ENCODE measurements at places on chromosomes 6 and 20. TPM values are rescaled to one million over a fixed set of nuclear protein-coding genes. Genes with fewer than 3 reads are reported as not detected.

MAK gene
- 0.14 TPM for total RNA-seq

UNC5CL gene
- total RNA-seq: 2.3 TPM

WFDC10B gene
- total RNA-seq: not detected

DAAM2 gene
- not detected for total RNA-seq

HCK gene
- not detected for total RNA-seq

OTOR gene
- total RNA-seq: not detected

- H3K27ac ChIP-seq: no peak overlapping the region
- no peak for DNase-seq
- H3K27me3 ChIP-seq: no peaks in the 10 kb centered on the region
- H3K4me3 ChIP-seq: no peak overlapping the region
Measured at GRCh38 chr6:134394905-134395304, 77.0 kb upstream of the SGK1 start.

DNA sequence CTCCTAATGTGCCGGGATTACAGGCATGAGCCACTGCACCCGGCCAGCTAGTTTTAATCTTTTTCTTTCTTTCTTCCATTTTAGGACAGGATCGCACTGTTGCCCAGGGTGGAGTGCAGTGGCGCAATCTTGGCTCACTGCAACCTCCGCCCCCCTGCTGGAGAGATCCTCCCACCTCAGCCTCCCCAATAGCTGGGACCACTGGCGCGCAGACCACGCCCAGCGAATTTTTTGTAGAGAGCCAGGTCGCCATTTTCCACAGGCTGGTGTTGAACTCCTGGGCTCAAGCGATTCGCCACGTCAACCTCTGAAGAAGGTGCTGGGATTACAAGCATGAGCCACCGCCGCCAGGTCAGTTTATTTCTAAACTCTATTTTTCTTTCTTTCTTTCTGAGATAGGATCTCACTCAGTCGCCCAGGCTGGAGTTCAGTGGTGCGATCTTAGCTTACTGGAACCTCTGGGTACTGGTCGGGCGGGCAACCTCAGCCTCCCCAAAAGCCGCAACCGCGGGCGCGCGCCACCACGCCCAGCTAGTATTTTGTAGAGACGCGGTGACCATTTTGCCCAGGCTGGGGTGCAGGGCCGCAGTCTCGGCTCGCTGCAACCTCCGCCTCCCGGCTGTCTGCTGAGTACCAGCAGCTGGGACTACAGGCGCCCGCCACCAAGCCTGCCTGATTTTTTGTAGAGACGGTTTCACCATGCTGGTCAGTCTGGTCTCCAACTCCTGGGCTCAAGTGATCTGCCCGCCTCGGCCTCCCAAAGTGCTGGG lies 20.0 kb upstream of the LIN28B start:
- DNase-seq: no peak
- H3K4me1 ChIP-seq: peaks cover 5% of the 10 kb centered on the region
- H3K36me3 ChIP-seq: peaks cover 3% of the 10 kb centered on the region

GRCh38 chr6:150417899-150418826 lies 49.4 kb downstream of the IYD start:
- peak; percentile 52 for DNase-seq
- peak overlapping the region; percentile 59 for H3K4me3 ChIP-seq
- peaks cover 2% of the 10 kb centered on the region for H3K36me3 ChIP-seq

GRCh38 chr6:108117427-108118358 lies 43.2 kb upstream of the OSTM1 start:
- H3K27me3 ChIP-seq: peaks cover 89% of the 10 kb centered on the region
- H3K4me1 ChIP-seq: peaks cover 50% of the 10 kb centered on the region
- no peaks in the 10 kb centered on the region for H3K36me3 ChIP-seq
- DNase-seq: no peak
- no peak overlapping the region for H3K27ac ChIP-seq

- H3K4me3 ChIP-seq: peak overlapping the region; percentile 96
- peak overlapping the region; percentile 86 for H3K27ac ChIP-seq
- H3K27me3 ChIP-seq: no peaks in the 10 kb centered on the region
- DNase-seq: no peak
- no peaks in the 10 kb centered on the region for H3K36me3 ChIP-seq
Measured at GRCh38 chr6:35258858-35259193, 709 bp upstream of the ZNF76 start.

DNA sequence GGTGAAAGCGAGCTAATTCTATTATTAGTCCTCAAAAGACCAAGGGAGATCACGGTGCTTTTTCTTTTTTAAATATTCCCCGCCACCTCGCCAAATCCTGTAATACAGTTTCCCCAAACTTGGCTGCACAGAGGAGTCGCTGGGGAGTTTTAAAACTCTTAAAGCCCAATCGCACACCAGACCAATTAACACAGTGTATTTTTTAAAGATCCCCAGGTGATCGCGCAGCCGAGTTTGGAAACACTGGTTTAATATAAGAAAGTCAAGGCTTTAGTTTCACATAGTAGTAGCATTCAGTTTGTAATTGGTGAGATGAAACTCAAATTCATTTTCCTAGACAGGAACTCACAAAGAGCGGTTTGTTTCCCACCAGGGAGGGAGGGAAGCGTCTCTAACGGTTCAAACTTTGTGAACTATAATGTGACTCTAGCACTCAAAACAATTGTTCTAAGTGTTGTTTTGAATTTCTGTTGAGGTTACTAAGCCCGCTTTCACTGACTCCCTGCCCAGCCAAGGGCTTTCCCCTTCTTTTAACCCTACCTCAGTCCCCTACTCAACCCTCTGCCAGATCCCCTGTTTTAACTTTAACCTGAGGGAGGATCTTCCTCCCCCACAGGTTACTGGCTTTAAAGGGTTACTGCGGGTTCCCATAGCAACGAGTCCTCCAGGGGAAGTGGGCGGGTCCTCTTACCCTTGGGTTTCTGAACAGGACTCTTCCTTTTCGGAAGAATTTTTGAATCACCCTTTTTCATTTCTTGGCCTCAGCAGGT lies 25.7 kb upstream of the BTBD3 start:
- peak overlapping the region; percentile 72 for H3K4me3 ChIP-seq
- DNase-seq: peak; percentile 75
- peaks cover 21% of the 10 kb centered on the region for H3K4me1 ChIP-seq
- H3K36me3 ChIP-seq: peaks cover 2% of the 10 kb centered on the region

GRCh38 chr20:19071446-19071725 lies 141.1 kb upstream of the SLC24A3 start:
- H3K4me3 ChIP-seq: no peak overlapping the region
- no peak for DNase-seq
- no peaks in the 10 kb centered on the region for H3K27me3 ChIP-seq
- no peak overlapping the region for H3K27ac ChIP-seq

- H3K27ac ChIP-seq: no peak overlapping the region
- no peaks in the 10 kb centered on the region for H3K27me3 ChIP-seq
- H3K4me1 ChIP-seq: no peaks in the 10 kb centered on the region
Measured at GRCh38 chr6:165008971-165009370, 300.4 kb downstream of the C6orf118 start.

DNA sequence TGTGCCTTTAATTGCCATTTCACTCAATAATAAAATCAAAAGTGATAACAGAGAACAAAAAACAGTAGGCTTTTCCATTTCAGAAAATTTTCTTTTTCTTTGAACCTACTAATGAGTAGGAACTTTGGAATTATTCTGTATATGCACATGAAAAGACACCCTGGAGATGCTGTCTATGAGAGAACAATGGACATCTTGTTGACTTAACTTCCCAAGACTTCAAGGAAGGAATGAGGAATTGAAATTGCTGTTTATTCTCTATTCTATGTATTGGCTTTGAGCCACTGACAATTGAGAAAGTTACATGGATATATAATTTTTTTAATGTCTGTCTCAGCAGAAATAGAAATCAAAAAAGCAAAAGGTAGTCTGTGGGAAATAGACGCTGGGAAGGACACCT lies 98.6 kb upstream of the PCSK2 start:
- H3K36me3 ChIP-seq: no peaks in the 10 kb centered on the region
- no peak overlapping the region for H3K4me3 ChIP-seq
- no peaks in the 10 kb centered on the region for H3K27me3 ChIP-seq

Measured in activated naive CD4-positive, alpha-beta T cell treated with anti-CD3 and anti-CD28 coated beads for 36 hours (primary cell).